Esophagus squamous epithelium (tissue), 5 donors: ENCODE measurements at places on chromosomes 7 and 10.

DNA sequence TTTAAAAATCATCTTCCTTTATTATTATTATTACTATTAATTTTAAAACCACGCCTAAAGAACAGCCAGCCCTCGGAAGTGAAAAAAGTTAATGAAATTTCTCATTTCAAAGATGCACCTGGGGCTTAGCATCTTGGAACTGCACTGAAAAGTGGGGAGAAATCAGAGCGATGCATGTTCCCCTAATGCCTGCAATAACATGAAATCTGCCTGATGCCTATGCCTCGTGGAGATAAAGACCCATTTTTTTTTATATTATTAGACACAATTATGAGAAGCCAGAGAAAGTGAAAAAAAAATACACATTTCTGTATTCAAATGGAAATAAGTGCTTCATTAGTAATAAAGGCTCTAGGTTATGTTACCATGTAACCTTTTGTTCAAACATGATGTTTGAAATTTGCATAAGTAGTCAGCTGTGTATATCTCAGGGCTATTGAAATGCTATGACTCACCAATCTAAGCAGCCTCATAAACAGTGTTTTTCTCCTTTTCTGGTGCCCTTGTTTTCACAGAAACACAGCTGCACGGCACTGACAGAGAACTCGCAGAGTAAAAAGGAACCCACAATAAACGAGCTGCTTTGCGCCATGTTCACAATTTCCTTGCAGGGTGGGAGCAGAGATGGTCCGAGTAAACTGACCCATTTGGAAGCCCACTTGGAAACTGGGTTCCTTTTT is 175.8 kb upstream of the PRKCQ start:
- no peak for DNase-seq

- no peak for DNase-seq
These were observed 10.9 kb upstream of the RSU1 start for GRCh38 chr10:16828114-16828568.

DNA sequence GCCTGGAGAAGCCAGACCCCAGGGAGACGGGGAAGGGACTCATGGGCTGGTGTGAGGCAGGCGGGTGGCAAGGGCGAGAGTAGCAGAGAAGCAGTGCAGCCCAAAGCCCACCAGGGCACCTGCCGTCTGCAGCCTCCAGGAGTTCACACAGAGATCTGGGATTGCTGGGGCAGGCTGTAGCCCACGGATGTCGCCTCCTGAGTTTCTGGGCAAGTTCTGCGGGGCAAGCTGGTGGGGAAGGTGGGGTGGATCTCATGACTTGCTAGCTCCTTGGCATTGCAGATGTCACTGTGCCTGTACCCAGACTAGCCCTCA is 6.0 kb downstream of the ADCK2 start:
- no peak for DNase-seq

- DNase-seq: no peak
These were observed 4.5 kb upstream of the EEPD1 start for GRCh38 chr7:36148422-36149065.

DNA sequence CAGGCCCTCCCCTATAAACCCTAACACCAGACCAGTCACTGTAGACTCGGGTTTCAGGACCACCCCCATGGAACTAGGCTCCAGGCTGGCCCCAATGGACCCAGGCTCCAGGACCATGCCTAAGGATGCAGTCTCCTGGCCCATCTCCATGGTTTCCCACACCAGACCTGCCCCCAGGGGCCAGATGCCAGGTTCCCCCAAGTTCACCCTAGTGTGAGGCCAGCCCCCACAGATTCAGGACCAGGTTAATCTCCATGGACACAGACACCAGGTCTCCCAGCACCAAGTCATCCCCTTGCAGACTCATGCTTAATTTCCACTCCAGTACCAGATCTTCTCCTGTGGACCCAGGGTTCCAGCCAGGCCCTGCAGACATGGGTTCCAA is 103.8 kb upstream of the LANCL2 start:
- no peak for DNase-seq

DNA sequence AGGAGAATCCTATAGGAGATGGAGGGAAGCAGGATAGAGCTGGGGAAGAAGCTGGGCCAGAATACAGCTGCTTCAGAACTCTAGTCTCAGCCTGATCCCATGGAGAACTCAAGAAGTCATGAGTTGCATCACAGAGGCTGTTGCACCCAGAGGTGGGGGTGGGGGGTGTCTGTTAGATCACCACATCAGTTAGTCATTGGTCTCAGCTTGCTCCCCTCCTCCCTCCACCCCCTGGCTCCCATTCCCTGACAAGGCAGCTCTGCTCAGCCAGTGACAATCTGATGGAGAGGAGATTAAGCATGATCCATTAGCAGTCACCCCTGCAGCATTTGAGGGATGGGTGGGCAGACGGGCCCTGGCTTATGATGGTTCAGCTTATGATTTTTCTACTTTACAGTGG is 58.4 kb upstream of the FGL2 start:
- no peak for DNase-seq

GRCh38 chr10:26448706-26449435 is 10.7 kb downstream of the APBB1IP start:
- DNase-seq: no peak

DNA sequence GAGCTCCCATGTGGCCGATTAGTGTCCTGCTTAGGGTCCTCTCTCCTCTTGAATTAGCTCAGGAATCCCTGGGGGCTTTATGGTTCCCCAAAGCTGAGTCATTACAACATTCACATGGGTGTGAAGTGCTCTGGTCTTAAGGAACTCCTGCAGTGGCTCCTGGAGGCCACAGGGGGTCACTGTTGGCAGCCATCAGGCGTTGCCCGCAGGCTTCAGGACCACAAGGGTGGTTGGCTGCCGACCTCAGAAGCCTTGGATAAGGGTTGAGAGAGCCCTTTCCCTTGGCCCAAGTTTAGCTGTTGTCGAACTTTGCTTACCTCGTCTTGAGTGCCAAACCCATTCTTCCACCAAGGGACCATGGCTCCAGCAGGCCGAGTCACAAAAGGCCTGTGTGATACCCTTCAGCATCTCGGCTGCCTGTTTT is 61.7 kb downstream of the SH2D4B start:
- DNase-seq: no peak

GRCh38 chr7:86784765-86785164 is 141.1 kb downstream of the GRM3 start:
- DNase-seq: no peak

DNA sequence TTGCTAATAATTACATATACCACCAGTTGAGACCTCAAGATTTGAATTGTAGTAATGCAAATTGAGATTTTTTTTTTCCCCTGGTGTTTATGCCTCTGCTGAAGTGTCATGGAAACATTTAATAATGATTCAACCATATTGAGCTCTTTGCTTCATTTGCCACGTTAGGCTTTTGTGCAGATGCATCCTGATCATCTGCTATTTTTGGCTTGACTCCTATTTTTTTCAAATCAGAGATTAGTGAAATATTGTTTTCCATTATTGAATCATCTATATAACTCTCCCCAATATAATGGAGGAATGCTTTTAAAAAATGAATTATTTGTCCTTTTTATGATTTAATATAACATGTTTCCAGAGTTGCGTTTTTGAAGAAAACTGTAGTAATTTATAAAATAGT is 115.1 kb downstream of the SRI start:
- no peak for DNase-seq

DNA sequence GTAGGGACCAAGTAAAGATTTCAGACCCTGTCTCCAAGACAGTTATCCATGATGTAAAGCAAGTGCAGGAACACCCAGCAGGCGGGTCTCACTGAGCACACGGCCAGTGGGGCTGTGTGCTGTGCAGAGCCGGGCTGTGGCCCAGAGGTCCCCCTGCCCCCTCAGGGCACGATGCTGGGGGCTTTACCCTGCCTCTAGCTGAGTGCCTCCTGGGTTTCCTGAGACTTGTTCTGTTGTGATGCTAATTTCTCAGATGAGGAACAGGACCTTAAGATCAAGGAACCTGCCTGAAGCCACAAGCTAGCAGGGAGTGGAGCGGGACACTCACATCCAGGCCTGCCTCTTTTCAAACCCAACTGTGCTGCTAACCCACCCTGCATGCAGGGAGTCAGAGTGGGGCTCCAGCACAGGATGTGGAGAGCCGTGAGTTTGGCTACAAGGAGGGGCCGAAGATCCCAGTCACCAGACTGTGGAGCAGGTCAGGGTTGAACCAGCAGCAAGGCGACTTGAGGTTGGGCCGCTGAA is 76.1 kb upstream of the LYZL2 start:
- no peak for DNase-seq

- DNase-seq: no peak
These were observed 108.1 kb downstream of the GRID1 start for GRCh38 chr10:86258499-86258898.

- DNase-seq: no peak
These were observed 47.4 kb downstream of the ZMYND11 start for GRCh38 chr10:182441-183201.

DNA sequence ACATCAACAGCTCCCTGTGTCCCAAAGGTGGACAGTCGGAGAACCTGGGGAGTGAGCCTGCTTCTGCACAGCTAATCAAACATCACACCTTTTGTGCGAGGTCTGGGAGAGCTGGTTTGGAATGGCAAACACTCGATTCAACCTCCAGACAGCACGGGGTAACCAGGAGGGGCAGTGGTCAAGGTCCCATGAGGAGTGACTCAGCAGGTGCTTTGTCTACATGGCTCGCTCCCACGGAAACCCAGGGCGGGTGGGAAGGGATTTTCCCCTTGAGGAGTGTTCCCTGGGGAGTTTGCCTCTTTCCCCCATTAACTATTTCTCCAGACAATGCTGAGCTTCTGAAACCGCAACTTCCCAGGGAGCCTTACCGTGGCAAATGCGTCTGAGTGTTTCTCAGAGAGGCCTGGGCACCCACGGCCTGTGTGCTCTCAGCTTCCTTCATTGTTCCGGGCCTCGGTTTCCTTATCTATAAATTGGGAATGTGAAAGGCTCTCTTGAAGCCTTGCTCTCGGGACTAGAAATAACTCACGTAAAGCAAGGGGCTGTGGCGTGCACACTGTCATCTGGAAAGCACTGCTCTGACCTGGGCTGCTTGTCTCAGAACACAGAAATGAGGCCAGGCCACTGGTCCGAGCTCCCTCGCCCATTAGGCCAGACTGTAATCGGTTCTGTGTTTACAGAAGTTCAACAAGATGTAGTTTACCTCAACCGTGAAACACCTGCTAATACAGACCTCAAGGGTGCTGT is 14.0 kb upstream of the GTPBP4 start:
- no peak for DNase-seq

- DNase-seq: no peak
These were observed 26.7 kb upstream of the LYZL2 start for GRCh38 chr10:30656233-30656632.
